ENCODE measurements at places on chromosomes 2 and 18. TPM values are rescaled to one million over a fixed set of nuclear protein-coding genes. Genes with fewer than 3 reads are reported as not detected.

GRCh38 chr2:143524119-143524553, 394.9 kb downstream of the ARHGAP15 start:
- DNase-seq, result no peak

GRCh38 chr2:200216310-200216709, 90.2 kb upstream of the SPATS2L start:
- DNase-seq, result no peak

Gene GALNT13
- total RNA-seq, result not detected

DNA sequence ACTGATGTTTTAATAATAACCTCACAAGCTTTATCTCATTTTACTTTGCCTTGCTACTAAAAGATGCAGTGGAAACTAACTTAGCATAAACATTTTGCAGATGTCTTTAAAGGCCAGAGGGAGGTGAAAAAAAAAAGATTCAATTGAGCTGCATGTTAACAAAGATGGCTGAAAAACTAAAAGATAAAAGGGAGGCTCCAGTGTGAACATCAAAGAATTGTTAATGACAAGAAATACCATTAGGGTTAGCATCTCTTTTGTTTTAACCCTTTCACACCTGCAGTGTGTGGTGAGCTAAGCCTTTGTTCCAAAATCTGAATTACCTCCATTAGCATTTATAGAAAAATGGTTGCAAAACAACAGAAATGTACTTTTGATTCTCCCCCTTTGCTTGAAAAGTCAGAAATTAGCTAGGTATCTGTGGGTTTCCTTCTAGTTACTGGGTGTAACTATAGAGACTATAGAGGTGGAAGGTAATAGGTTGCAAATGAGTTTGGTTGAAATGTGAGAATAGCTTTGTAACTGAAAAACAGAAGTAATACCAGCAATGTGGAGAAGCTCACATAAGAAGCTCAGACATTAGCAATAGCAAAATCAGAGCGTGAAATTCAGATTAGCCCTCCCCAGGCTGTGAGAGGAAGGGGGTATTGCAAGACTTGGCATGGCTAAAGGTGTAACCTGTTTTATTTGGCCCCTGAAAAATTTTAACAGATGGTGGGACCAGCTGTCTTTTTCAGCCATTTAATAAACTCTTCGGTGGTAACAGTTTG, 34.8 kb upstream of the SP5 start:
- no peak for DNase-seq

Gene CCDC142
- total RNA-seq, result 15.8 TPM

GRCh38 chr2:212791569-212791968, 253.0 kb upstream of the ERBB4 start:
- DNase-seq, result no peak

DNA sequence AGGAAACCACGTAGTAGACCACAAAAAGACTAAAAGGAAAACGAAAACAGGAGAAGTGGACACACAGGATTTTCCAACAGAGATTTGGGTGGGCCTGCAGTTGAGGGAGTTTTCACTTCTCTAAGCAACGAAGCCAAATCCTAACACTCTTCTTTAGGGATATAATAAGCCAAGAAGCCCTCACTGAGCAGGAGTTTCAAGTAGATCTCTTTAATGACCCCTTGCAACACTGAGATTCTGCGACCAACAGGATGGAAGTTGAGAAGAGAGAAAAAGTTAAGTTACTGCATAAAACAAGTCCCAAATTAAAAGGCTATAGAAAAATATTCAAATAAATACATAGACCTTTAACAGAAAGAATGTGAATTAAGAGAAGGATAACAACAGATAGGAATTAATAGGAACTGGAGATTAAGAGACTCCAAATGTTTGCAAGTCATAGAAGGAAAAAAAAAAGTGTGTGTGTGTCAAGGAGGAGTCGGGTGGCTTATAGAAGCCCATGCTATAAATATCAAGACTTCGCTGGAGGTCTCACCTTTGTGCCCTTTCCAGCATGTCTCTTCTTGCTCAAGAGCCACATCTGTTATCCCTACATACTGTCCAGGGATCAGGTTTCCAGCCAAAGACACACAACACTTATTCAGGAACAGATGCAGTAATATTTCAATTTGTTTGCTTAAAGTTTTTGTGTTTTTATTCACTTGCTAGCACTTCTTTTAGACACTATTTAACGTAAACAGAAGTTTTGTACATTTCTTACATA, 69.4 kb upstream of the ARHGAP28 start:
- DNase-seq, result no peak

DNA sequence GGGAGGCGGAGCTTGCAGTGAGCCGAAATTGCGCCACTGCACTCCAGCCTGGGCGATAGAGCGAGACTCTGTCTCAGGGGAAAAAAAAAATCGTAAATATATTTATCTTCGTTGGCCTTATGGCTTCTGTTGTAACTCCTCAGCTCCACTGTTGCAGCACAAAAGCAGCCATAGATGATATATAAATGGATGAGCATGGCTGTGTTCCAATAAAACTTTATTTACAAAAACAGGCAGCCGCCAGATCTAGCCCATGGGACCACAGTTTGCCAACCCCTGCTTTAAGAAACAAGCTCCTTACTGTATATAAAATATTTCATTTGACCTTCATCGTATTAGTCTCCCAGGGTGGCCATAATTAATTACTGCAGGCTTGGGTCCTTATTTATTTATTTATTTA, 20.1 kb downstream of the ST8SIA3 start:
- no peak for DNase-seq

GRCh38 chr2:204477358-204477950, 67.8 kb upstream of the PARD3B start:
- no peak for DNase-seq

DNA sequence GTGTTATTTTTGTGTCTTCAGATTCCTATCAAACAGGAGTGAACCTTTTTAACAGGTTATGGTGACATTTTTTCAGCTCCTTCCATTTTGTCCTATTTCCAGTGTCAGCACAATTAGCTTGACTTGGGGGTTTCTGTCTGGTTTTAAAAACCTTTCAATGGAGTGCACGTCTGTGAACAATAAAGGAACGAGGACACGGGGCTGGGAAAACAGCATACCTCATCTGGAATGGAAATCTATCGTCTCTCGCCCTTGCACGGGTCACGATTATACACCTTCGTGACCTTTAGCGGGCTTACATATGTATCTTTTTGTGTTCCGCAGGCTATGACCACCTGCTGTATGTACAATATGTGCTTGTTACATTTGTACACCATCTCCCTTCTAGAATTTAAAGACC, 2.3 kb upstream of the ZNF532 start:
- no peak for DNase-seq

Gene MC4R
- total RNA-seq, result not detected

Gene EHD3
- 3.5 TPM for total RNA-seq

Gene FIGN
- total RNA-seq, result not detected
